ENCODE measurements at places on chromosomes 5 and 9.

DNA sequence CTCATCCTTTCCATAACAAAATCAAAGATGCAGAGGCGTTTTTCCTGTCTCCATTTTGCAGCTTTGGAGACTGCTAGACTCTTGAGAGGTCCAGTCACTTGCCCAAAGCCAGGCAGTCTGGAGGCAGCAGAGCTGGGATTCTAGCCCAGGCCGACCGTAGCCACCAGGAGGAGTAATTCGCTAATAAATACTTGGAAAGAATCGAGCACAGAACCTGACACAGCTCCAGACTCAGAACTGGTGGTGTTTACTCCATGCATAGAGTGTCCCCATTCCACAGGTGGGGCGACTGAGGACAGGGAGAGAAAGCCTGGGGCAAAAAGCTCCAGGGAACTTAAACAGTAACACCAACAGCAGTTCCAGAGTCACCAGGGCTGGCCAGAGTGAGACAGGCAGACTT is 10.7 kb upstream of the CERCAM start:
- DNase-seq: no peak

- DNase-seq: no peak
Measured at GRCh38 chr9:19074836-19075235, 25.6 kb downstream of the RRAGA start.

GRCh38 chr9:92723299-92723625 is 41.4 kb downstream of the BICD2 start:
- no peak for DNase-seq

- DNase-seq: no peak
Measured at GRCh38 chr9:81361296-81361695, 328.1 kb downstream of the TLE1 start.

- DNase-seq: no peak
Measured at GRCh38 chr5:165076686-165077085, 1571.3 kb downstream of the MAT2B start.

- DNase-seq: no peak
Measured at GRCh38 chr5:163735069-163735468, 229.7 kb downstream of the MAT2B start.

DNA sequence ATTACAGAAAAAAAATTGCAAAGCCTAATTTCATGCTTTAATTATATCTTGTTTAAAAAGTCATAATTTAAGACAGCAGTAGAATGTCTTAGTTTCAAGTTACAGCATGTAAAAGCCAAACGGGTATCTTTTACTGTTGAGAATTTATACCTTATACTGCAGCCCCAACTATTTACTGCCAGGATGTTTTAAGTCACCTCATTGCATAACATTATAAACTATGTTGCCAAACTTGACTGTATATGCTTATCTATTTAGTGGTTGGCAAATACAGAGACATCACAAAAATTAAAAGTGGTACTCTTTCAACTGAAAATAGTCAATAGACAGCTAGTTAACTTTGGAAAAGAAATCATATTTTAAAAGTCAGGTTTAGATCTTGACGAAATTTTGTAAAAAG is 119.5 kb downstream of the EDIL3 start:
- no peak for DNase-seq

GRCh38 chr9:20382460-20383071 is 239.7 kb downstream of the MLLT3 start:
- DNase-seq: no peak

DNA sequence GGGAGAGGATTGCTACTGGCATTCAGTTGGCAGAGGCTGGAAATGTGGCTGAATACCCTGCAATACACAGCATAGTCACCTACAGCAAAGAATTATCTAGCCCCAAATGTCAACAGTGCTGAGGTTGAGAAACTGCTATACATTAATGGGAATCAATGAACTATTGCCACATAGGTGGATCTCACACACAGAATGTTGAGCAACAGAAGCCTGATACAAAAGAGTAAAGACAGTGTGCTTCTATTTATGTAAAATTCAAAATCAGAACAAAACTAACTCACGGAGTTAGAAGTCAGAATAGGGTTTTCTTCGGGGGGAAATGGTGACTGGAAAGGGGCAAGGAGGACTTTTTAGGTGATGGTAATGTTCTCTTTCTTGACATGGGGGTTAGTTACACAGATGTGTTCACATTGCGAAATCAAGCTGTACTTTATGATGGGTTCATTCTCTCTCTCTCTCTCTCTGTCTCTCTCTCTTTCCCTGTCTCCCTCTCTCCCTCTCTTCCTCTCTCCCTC is 45.7 kb upstream of the PANK3 start:
- DNase-seq: no peak

GRCh38 chr9:104028827-104029226 is 65.3 kb upstream of the SMC2 start:
- DNase-seq: no peak

- no peak for DNase-seq
Measured at GRCh38 chr5:89513299-89514044, 630.5 kb upstream of the MEF2C start.

Data from effector memory CD4-positive, alpha-beta T cell (primary cell).